ENCODE measurements at places on chromosomes 11 and 22. TPM values are rescaled to one million over a fixed set of nuclear protein-coding genes. Genes with fewer than 3 reads are reported as not detected.

The HBB gene
- total RNA-seq: 100 TPM

The OR10G7 gene
- total RNA-seq: not detected

The PDE2A gene
- 19.6 TPM for total RNA-seq

The NXPE2 gene
- 0.22 TPM for total RNA-seq

The CNGA4 gene
- not detected for total RNA-seq

The WNT7B gene
- not detected for total RNA-seq

All from left ventricle myocardium inferior (tissue), 1 donor.